A673 (cell line): ENCODE measurements at places on chromosomes 4 and X.

GRCh38 chrX:101191217-101191750 lies 28.3 kb upstream of the DRP2 start:
- no peak for DNase-seq

DNA sequence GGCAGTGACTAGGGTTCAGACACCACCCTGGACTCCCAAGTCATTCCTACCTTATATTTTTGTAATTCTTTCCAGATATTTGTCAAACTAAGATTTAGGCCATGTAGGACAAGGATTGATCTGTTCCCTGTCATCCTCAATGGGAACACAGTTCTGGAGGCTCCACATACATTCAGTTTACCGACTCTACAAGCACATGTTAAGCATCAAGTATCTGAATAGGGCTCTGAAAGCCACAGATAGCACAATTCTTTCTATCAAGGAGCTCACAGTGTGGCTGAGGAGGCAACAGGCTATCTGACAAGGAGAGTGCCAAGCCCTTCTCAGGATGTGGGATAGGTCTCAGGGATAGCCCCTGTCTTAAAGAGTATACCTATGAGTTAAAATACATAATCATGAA lies 37.0 kb upstream of the CXCL8 start:
- DNase-seq: no peak

GRCh38 chrX:51747671-51748070 lies 4.4 kb downstream of the GSPT2 start:
- no peak for DNase-seq

DNA sequence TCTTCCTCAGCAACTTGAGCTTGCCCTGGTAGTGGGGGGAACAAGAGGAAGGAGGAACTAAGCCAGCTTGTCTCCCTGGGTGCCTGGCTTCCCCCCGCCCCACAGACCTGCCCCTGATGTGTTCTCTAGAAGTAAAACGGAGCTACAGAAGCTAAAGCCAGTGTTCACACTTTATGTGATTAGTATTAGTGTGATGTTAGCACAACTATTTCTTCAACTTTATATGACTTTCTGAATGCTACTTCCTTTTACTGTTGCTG lies 10.7 kb downstream of the RGS12 start:
- DNase-seq: no peak

DNA sequence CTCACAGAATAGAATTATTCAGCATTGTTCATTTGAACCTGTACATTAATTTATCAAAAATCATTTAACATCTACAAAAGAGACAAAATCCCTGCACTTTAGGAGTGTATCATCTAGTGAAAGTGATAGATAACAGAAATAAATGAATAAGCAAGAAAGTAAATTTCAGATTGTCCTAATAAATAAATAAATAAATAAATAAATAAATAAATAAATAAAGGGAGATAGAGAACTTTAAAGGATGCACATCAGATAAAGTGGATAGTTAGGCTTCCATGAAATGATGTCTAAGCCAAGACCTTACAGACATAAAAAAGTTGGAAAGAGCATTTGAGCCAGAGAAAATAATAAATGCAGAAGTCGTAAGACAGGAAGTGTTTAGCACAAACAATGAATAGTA lies 444.7 kb downstream of the CFAP47 start:
- DNase-seq: no peak

- no peak for DNase-seq
Measured at GRCh38 chr4:73208376-73208775, 50.2 kb downstream of the ANKRD17 start.

GRCh38 chr4:3402491-3403347 lies 39.0 kb upstream of the HGFAC start:
- no peak for DNase-seq

DNA sequence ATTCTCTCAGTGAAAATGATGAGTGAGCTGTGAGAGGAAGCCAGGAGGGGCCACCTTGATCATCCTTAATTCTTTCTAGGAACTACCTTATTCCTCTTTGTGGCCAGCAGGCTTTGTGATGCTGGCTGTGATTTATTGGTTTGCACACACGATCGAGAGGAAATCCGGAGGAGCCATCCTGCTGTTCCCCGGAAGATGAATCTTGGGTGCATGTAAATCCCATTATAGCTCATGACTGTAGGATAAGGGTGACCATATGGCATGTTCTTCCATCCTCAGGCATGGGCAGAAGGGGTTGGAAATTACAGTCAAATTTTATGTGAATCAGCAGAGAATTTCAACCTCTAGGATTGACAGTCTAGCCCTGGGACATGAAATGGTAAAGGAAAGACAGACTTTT lies 254.5 kb downstream of the UNC5C start:
- peak; percentile 86 for DNase-seq

DNA sequence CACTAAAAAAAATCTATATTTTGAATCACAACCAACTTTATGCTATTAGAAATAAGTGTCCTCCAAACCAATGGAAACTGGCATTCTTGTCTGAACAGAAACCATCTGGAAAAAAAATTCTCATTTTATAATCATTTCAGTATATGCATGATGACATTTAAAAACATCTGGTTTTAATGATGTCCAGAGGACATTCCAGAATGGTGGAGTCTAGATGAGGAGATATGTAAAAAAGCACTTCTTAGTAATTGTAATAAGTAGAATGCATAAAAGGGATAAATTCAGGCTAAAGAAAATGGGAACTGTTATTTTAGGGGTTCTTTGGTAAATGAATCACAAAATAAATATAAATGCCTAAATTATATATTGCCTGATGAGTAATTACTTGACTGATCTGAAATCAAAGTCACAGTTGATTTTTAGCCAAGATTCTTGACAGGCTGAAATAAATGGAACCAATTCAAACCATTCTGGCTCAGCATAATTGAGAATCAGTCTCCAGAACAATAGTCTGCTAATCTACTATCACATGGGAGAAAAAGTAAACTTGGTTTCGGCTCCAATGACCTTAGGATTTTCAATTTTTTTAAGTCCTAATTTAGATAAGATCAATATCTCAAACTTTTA lies 636.6 kb downstream of the FAT4 start:
- peak; percentile 23 for DNase-seq

DNA sequence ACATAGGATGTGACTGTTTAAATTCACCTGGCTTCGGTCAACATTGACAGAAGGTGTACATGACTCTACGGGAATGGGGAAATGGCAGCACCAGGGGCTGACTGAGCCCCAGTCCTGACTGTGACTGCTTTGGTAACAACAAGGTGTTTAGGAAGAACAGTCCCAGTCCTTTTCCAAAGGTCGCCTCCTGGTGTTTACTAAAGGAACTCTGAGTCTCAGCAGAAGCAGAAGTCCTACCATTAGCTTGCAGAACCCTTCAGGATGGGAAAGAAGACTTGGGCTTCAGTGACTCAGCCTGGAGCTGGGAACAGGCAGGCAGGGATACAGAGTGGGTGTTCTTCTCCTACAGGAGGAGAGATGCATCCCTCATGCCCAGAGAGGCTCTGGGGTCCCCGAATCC lies 103.3 kb downstream of the MGST2 start:
- DNase-seq: no peak

DNA sequence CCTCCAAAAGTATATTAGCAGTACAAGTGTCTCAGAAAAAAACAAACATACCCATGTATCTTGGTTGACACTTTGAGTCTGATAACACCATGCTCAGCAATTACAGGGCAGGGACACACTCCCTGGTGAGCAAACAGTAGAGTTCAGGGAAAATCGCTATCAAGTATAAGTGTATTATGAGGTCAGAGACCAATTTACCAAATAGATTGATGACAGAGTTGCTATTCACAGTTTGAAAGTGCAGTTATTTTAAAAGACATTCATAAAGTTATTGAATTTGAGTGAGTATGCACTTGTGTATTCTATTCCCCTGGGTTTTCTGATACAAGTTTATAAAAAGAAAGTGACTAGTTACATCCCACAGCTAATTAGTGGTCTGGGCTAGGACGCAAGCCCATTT lies 10.2 kb upstream of the LONRF3 start:
- DNase-seq: no peak

GRCh38 chr4:113732967-113733527 lies 28.5 kb downstream of the CAMK2D start:
- no peak for DNase-seq

DNA sequence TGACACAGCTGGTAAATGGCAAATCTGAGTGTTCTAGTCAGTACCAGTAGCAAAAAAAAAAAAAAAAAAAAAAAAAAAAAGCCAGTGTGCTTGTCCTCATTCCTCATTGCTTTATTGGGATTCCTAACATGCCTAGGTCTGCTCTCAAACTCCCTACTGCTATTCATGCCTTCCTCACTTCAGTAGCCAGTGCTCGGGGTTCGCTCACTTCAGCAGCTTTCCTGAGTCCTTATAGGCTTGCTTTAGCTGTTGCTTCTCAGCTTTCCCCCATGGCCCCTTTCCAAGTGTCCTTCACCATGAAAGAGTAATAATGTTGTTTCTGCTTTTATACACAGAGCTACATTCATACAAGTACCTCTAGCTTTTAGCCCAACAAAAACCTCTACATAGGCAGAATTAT lies 30.8 kb downstream of the SLITRK2 start:
- DNase-seq: no peak
